ENCODE measurements at places on chromosomes 7 and 10.

- DNase-seq, result no peak
These were observed 498.6 kb downstream of the SH2D4B start for GRCh38 chr10:81036257-81036656.

DNA sequence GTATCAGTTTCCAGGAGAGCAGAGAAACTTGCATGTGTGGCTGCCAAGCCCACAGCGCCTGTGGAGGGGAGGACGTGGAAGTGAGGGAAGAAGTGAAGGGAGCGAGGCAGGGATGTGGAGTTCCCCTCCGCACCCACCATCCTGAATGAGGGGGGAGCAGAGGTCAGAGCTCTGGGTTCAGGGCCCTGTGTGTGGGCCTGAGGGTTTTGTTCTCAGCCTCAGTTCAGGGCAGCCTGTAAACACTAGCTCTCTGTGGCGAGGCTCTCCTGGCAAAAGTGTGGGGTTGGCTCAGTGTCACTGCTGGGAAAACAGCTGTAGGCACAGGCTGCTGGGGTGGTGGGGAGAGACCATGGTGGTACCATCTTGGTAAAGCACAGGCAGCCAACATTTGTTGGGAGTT is 108.4 kb downstream of the C10orf105 start:
- no peak for DNase-seq

DNA sequence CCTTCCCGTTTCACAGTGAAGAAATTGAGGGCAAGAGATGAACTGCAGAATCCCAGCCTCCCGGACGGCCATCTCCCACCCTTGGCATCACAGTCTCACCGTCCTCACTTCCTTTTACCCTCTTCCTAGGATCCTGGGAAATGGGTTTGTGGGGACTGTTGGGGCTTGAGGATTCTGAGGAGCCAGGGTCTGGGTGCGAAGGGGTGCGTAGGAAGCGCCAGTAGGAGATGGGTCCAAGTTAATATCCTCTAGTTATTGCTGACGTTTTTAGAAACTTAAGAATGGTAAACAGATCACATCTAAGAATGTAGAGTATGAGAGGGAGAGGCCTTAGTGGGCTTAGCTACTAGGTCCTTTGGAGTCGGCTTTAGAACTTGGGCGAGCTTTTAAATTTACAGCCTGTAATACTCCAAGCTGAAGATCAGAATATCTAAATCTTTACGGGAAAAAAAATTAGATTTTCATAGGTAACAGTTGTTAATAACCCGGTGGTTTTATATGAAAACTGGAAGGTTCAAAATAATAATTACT is 696 bp downstream of the MALSU1 start:
- peak; percentile 8 for DNase-seq

DNA sequence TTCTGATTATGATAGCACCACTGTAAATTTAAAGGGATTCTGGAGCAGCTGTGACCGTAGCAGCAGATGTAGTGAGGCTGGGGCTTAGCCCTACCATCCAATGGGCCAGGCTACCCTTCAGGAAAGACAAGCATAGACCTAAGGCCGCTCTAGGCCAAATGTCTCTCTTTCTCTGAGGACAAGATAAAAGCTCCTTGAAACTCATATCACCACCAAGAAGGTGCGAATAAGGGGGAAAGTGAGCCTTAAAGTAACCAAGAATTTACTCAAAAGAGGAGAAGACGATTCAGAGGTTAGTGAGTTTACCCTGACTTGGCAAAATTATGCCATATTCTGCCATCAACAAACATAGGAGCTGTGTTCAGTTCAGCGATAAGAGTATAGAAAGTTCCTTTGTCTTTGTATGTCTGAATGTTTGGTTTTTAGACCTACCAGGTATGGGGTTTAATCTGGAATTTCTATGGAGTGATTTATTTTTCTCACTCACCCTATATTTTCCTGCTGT is 79.8 kb downstream of the PFKFB3 start:
- DNase-seq, result no peak

- DNase-seq, result no peak
These were observed 1.7 kb upstream of the CFAP58 start for GRCh38 chr10:104351919-104352318.

DNA sequence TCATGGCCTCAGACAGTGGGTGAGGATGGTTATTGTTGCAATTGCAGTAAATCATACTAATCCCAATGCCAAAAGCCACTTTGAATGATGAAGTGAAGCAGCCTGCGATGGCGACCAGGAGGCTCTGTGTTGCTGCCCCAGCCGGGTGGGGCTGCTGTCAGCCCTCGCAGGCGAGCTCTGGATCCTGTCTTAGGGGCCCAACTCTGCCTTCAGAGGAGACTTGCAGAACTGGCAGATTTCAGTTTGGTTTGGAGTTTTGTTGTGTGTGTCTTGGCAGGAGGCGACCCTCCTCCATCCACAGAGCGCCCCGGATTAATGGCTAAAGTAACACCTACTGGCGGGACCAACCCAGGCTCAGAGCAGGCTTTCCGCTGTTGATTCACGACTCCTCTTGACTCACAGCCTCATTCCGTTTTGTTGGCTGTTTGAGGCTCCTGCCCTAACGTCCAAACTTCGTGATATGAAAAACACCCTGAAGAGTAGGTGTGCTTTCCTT is 67.9 kb upstream of the BMPER start:
- no peak for DNase-seq

DNA sequence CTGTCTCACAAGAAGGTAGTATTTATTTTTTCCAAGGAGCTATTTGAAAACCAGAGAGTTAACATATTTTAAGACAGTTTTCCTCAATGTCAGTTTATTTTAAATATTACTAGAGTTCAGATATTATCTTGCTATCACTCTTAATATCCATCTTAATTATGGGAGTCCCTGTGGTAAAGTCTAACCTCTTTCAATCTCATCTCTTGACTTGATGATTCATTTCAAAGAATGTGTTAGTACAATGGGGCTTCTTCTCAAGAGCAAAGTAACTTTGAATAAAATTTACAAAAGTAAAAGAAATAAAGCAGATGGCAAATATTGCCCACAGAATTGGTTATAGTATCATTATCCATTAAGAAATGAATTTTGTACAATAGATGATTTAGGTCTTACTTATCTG is 731.1 kb upstream of the C7orf33 start:
- no peak for DNase-seq

DNA sequence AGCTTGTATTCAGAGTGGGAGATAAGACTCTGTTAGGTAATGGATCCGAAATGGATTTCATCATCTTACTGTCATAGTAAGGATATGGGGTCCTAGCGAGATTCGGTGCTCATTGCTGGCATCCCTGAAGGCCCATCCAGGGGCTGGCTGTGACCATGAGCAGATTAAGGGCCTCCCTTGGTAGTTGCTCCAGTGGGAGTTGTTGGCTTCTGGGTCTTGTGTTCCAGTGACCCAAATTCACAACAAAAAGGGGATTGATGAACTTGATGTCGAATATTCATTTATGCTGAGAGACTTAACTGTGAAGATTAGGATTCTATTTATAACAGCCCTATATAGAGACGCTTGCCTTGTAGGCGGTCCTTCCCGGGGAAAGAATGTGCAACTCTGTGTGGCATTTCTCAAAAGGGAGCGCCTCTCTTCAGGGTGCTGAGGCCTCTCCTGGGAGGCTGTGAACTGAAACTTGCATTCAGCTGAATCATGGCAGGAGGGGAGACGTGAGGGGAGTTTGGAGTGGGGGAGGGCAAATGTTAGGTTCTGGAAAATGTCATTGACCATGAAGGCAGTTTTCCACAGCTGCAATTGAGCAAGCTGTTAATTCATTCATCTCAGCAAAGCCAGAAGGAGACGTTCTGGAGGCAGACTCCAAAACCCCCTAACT is 233.1 kb upstream of the FZD8 start:
- DNase-seq, result peak; percentile 87

DNA sequence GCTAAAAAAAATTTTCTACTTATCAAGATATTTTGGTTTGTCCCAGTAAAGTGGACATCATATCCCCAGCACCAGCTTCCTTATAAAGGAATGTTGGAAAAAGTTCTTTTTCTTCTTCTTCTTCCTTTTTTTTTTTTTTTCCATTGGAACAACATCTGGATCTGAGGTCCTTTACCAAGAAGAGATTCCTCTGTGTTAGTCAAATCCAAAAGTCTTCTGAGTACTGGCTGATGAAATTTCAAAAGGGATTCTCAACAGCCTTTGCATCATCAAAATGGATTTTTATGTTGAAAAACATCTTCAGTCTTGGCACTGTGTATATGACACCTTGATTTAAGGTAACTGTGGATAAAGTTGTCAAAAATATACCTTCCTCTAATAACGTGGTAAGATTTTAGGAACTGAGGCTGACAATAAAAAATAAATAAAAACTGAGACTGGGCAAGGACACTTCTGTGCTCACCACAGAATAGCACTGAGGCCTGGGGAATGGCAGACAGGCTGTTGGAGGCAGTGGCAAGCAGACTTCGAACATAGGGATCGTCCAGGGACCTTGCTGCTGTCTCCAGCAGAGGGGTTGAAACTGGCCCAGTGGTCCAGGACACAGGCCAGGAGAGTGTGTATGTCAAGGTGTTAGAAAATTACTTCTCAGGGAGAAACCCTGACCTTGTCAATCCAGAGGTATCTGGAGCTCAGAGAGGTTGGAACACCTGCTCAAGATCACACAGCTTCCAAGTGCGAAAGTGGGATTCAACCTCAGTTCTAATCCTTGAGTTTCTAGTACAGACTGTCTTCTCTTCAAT is 130.4 kb downstream of the PTPN20 start:
- no peak for DNase-seq

GRCh38 chr7:35446091-35446490 is 192.2 kb upstream of the TBX20 start:
- no peak for DNase-seq

DNA sequence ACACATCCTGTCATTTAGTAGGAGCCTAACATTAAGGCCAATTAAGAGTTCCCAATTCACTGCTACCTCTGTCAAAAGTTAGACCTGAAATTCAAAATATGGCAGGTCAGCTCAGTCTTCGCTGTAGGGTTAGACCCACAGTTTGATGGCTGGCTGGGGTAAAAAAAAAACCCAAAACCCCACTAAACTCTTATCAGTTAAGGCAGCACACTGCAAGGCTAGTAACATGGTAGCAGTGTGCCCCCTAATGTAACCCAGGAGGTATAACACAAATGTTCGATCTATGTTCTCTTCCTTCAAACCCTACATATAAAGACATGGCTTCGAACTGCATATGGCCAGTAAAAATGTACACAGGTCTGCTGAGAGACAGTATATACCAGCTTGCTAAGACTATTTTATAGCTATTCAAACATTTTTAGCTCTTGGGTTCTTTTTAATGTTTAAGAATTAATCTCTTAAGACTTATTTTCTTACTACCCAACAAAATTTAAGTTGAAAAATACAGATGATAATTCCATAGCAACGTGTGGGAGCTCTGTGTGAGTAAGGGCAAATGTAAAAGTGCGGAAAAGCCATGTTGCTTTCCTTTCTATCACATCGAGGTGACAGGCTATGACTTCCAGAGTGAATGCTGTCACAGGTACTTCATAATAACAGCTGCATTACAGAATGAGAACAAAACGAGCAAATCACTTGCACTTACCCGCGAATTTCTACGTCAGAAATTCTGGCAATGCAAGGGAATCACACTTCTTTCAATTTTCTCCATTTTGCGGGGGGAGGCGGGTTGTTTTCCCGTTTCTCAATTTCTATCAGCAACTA is 168.4 kb upstream of the IMMP2L start:
- DNase-seq, result peak; percentile 34

- peak; percentile 44 for DNase-seq
These were observed 25.6 kb downstream of the CTNNA3 start for GRCh38 chr10:67670401-67670800.

- no peak for DNase-seq
These were observed 10.8 kb downstream of the BLVRA start for GRCh38 chr7:43769281-43769680.

DNA sequence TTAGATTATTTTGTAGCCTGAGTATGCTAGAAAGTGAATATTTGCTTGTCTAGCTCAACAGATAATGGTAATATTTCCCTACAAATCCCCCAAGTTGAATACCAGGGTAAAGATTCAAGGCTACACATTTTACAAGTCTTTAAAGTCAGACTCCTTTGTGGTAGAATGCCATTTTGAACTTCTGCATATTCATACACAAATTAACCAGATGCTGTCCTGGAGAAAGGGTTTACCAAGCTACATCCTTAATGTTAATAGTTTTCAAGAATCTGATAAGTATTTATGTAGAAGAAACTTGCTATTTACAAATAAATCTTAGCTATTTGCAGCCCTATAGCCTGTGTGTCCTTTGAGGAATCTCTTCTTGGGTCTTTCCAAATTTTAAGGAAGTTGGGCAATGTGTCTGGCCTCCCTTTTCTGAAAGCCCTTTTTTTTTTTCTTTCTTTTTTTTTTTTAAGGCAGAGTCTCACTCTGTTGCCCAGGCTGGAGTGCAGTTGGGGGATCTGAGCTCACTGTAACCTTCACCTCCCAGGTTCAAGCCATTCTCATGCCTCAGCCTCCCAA is 82.6 kb downstream of the CPEB3 start:
- DNase-seq, result no peak

DNA sequence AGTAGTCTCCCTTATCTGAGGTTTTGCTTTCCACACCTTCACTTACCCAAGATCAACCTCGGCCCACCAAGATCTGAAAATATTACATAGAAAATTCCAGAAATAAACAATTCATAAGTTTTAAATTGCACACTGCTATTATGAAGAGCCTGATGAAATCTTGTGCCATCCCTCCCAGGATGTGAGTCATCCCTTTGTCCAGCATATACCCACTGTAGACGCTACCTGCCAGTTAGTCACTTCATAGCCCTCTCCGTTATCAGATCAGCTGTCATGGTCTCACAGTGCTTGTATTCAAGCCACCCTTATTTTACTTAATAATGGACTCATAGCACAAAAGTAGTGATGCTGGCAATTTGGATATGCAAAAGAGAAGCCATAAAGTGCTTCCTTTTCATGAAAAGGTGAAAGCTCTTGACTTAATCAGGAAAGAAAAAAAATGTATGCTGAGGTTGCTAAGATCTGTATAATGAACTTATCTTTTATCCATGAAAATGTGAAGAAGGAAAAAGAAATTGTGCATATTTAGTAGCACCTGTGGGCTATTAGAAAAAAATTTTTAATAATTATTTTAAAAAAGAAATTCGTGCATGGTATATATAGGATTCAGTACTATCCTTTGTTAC is 9.8 kb upstream of the MRPS16 start:
- peak; percentile 83 for DNase-seq

GRCh38 chr7:11328309-11328708 is 354.6 kb downstream of the PHF14 start:
- DNase-seq, result peak; percentile 34

GRCh38 chr10:69332278-69333010 is 54.1 kb downstream of the HK1 start:
- DNase-seq, result no peak

DNA sequence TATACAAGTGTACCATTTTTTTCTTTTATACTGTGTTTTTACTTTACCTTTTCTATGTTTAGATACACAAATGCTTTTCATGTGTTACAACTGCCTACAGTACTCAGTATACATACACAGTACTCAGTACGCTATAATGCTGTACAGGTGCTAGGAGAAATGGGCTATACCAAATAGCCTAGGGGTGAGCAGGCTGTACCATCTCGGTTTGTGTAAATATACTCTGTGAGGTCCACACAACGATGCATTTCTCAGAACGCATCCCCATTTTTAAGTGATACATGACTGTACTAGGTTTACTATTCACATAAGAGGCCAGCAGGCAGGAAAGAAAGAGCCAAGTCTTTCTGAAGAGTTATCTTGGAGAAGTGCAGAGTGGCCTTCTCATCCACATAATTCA is 426.4 kb upstream of the MTPN start:
- no peak for DNase-seq

All from fibroblast of skin of back (primary cell).